Brain microvascular endothelial cell (primary cell): ENCODE measurements at places on chromosomes 2 and 18.

DNA sequence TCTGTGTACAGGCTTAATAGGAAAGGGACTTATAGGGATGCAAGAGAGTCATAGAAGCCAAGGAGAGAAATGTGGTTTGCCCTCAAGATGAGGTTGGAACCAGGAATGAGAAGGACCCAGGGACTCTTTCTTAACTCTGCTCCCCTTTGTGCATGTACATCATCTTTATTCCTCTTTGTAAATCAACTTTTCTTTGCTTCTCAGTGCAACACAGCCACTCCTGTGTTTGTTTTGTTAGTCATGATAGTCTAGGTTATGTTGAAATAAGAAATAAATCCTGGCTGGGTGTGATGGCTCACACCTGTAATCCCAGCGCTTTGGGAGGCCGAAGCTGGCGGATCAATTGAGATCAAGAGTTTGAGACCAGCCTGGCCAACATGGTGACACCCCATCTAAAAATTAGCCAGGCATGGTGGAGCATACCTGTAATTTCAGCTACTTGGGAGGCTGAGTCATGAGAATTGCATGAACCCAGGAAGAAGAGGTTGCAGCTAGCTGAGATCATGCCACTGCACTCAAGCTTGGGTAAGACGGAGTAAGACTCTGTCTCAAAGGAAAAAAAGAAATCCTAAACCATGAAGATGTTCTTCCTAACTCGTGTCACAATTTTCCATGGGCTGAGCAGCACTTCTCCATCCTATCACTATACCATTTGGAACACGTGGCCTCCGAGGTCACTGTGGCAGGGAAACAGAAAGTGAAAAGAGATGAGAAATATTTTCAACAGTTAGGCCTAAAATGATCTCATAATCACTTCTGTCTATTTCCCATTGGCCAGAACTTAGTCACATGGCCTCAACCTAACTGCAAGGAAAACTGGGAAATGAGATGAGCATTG lies 73.0 kb upstream of the TMEM17 start:
- DNase-seq: peak; percentile 73

DNA sequence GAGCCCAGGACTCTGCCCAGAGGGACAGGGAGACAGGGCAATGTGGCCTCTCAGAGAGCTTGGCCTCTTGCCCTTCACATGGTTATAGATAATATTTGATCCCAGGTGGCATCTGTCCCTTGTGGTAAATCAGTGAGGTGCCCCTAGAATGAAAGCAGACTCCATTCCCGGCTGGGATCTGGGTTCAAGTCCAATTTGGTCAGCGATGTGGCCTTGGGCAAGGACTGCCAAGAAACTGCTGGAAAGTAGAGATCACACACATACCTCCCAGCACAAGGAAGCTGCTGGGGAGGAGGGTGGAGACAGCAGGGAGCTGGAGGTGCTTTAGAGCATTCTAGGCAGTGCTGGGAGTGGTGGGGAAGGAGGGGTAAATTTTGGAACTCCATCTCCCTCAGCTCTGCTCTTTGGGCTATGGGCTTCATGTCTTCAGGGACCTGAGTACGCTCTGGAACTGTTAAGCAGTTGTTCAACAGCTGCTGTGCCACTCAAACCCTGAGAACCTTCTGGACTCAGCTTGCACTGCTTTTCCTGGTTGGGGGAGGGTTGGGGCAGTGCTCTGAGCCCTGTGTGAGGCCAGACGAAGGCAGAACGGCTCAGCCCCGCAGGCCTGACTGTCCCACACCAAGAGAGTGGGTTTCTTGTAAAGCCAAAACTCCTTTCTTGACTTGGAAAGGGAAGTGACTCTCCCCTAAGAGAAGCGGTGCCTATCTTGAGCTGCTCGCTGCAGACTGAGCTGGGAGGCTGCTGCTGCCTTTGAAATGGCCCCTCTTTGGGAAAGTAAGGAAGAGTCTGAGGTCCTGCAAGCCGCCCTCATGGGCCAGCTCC lies 23.0 kb downstream of the INPP5D start:
- no peak for DNase-seq

- no peak for DNase-seq
Observed at GRCh38 chr2:18966131-18966530, 376.8 kb upstream of the NT5C1B start.

- no peak for DNase-seq
Observed at GRCh38 chr2:74083750-74084149, 64.0 kb downstream of the BOLA3 start.

- no peak for DNase-seq
Observed at GRCh38 chr2:79529636-79530035, 16.8 kb downstream of the CTNNA2 start.

GRCh38 chr18:55735199-55735855 lies 147.3 kb upstream of the TCF4 start:
- DNase-seq: no peak

GRCh38 chr2:123502931-123503330 lies 522.2 kb upstream of the CNTNAP5 start:
- DNase-seq: no peak

GRCh38 chr2:78532762-78533379 lies 492.6 kb upstream of the REG3G start:
- no peak for DNase-seq
